ENCODE measurements at places on chromosomes 3 and 15.
A peak's percentile ranks its signal among the peaks of the same experiment; 100 is the strongest.

DNA sequence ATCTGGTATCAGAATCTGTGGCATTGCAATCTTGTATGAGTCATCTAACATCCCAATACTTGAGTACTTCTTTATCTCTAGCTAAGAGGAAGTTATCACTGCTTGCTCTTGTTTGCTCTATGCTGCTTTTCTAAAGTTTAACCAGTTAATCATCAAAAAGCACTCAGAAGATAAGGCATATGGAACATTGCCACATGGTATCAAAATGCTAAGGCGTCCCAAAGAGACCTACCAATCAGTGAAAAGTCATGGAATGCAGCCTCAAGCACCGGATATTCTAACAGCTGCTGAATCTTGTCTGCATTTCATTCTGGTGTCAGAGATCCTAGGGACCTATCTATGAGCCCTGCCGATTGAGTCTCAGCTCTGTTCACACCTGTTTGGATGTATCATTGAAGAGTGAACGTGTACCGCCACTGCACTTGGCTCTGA lies 192.8 kb downstream of the ARPP21 start:
- DNase-seq = no peak

DNA sequence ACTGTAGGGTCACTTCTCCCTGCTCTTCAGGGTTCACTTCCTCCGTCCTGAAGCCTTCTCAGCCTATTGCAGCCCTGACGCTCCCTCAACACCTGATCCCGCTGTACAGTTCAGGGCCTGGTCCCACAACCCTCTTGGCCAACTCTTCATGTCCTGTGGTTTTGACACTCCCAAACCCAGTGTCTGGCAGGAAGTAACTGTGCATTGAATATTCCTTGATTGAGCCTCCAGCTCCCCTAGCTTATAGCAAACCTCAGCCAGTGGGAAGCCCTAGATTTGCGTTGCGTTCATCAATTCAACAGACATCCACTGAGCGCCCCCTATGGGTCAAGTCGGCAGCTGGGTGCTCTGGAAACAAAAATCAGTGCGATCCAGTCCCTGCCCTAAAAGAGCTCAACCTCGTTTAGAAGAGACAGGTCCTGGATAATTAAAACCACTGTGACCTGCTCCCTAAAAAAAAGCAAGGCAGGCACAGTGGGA lies 13.5 kb downstream of the UBAP1L start:
- peak; percentile 41 for DNase-seq

DNA sequence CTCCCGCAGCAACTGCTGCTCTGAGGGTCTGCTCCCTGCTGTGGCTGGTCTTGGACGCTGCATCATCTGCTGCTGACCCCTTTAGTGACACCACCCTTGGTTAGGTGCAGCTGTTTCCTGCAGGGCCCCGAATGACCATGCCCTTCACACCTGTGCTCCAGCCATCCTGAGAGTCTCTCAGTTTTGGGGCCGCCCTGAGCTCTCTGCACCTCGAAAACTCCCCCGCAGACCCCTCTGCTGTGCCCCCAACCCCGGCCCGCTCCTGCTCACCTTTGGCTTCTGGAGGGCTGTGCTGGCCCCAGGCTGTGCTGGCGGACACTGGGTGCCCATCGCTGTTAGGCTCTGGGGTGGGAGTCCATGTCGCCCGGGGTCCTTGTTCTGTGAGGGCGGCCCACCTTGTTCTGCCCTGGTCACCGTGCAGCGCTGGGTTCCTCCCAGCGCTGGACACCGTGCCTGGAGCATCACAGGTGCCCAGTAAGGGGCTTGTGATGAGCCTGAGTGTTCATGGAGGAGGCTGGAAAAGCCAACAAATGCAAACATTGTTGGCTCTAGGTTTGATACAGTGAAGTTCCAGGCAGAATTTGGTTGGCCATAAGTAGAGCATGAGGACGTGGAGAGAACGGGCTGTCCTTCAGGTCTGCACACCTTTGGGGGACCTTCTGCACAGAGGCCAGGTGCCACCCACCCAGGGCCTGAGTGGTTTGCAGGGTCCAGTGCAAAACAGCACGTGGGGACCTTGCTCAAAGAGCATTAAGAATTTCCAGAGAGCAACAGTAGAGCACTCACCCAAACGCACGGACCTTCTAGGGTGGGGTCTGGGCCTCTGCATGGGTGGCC lies 12.3 kb downstream of the ABTB1 start:
- no peak for DNase-seq

GRCh38 chr3:125045194-125045593 lies 10.6 kb downstream of the HEG1 start:
- DNase-seq = no peak

- no peak for DNase-seq
These were observed 38.6 kb downstream of the CRYBG3 start for GRCh38 chr3:97860364-97860763.

- DNase-seq = no peak
These were observed 500.7 kb upstream of the ARRDC4 start for GRCh38 chr15:97459771-97460170.

- DNase-seq = peak; percentile 55
These were observed 1.8 kb downstream of the CAMKV start for GRCh38 chr3:49867871-49868321.

DNA sequence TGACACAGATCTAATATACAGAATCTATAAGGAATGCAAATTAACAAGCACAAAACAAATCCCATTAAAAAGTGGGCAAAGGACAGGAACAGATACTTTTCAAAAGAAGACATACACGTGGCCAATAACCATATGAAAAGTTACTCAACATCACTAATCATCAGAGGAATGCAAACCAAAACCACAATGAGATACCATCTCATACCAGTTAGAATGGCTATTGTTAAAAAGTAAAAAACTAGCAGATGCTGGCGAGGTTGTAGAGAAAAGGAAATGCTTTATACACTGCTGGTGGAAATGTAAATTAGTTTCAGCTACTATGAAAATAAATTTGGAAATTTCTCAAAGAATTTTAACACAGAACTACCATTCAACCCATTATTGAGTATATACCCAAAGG lies 50.7 kb downstream of the ADAMTS17 start:
- peak; percentile 43 for DNase-seq

- DNase-seq = no peak
These were observed 221.1 kb upstream of the TLE3 start for GRCh38 chr15:70318594-70319465.

GRCh38 chr3:32998631-32999451 lies 47.4 kb downstream of the CCR4 start:
- no peak for DNase-seq

- no peak for DNase-seq
These were observed 182.2 kb downstream of the NAALADL2 start for GRCh38 chr3:175041369-175041768.

- DNase-seq = no peak
These were observed 1639.5 kb downstream of the SI start for GRCh38 chr3:163438760-163439159.

GRCh38 chr15:63318344-63318743 lies 40.9 kb downstream of the APH1B start:
- no peak for DNase-seq

DNA sequence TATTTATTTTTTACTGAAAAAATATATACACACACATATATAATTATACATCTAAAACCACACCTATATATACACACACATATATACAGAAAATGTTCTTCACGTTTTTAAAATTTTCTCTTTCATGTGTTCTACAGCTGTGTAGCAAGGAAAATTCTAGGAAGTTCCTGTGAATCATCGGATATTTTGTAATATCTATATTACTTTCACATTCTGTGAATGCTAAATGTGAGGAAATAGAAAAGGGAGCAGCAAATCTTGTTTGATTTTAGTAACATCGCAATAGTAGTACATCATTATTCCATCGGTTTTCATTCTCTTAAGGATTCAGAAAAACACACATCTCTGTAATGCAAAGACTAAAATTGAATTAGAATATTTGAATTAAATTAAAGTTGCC lies 836.8 kb upstream of the NECTIN3 start:
- no peak for DNase-seq

DNA sequence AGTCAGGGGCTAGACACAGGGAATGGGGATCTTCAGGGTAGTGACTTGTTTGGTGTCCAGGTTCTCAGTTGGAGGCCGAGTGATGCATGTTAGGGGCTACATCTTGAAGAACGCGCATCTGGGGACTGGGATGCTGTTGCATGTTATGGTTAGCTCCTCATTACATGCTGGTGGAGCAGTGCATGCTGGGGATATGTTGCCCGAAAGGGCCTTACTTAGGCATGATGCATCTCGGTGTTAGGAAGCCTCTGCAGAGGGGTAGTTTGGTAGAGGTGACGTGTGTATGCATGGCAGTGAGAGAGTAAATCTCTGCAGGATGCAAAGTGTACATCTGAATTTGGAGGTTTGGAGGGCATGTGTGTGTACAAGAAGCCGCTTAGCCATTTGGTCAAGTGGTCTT lies 2.4 kb downstream of the EIF4G1 start:
- no peak for DNase-seq

DNA sequence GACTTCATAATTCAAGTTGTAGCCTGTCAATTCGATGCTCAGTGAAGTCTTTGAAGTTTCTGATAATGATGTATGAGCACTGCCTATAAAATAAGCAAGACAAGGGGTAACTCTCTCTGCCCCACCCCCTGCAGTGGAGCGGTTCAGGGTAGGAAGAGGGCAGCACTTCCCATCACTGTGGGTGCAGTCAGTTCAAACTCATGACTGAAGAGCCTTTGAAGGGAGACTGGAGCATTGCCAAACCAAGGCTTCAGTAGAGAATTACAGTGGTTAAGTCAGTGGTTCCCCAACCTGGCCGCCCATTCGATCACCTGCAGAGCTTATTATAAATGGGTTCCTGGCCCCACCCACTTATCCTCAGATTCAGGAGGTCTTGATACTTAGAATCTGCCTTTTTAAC lies 190.6 kb downstream of the SHQ1 start:
- peak; percentile 94 for DNase-seq

DNA sequence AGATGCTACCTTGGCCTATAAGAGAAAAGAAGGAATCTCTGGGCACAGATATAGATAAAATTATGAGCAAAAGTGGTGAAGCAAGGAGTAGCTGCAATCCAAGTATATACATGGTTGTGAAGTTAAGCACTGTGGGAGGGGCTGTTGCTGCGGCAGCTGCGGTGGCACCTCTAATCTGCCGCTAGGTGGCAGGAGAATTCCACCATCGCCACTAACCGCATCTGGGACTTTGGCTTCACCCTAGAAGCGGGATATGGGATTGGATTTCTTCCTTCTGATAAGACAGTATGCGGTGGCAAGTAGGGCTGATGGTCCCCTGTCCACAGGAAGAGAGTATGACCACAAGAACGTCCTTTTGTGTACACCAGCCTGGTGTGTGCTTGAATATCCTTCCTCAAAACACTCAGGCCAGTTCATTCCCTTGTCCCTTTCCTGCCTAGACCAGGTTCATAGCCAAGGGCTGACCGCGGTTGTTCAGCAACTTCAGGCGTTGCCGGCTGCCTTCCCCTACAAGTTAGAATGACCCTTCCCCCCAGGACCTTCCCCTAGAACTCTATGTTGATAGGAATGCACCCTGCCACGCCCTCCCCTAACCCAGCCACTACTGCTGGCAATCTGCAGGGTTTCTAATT lies 5.1 kb downstream of the MAGEL2 start:
- DNase-seq = peak; percentile 41

DNA sequence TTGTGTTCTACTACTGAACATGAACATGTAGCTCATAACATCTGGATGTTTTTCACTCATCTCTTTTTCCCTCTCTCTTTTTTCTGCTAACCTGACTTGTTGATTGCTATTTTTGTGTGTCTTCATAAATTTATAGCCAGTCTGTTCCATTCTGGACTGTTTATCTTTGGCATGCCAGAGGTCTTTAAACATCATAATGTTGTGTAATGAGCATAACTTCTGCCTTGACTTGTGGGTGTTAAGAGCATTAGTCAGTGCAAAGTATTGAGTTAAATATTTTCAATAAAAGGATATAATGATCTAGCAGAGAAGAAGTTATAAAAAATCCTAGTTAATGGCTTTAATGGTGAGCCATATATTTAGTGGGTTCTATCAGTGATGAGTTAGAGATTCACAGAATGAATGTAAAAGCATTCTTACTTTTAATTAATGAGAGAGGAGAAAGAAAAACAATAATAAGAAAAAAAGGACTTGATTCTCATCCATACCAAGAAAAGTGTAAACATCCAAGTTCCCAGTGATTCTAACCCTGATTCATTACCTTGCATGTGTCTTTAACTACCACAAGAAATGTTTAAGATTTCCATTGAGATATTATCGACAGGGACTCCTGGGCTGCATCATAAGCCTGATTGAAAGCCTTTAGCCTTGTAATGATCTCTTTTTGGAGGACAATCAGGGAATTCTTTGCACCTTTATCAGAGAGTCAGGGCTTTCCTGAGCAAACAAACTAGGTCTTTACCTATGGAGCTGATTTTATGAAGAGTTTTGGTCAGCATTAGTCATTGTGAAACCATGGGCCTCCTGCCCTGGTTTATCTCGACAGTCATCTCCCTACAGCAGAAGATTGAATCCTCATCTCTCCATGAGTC lies 22.9 kb downstream of the MITF start:
- no peak for DNase-seq

DNA sequence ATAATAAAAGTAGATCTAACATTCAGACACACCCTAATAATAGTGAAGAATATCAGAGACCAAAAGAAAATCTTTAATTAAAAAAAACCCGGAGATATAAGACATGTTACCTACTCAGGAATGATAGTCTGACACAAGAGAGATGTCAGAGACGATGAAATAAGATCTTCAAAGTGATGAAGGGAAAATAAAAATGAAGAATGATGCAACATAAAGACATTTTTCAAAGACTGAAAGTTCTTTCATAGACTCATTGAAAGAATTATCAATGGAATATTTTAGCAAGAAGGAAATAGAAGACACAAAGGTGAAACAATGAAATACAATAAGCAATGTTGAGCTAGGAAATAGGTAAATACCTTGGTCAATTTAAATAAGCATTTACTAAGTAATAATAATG lies 19.6 kb downstream of the HCLS1 start:
- no peak for DNase-seq

- DNase-seq = no peak
These were observed 973.4 kb downstream of the ROBO1 start for GRCh38 chr3:78794431-78794830.

GRCh38 chr3:130835483-130835882 lies 58.4 kb upstream of the ATP2C1 start:
- no peak for DNase-seq

DNA sequence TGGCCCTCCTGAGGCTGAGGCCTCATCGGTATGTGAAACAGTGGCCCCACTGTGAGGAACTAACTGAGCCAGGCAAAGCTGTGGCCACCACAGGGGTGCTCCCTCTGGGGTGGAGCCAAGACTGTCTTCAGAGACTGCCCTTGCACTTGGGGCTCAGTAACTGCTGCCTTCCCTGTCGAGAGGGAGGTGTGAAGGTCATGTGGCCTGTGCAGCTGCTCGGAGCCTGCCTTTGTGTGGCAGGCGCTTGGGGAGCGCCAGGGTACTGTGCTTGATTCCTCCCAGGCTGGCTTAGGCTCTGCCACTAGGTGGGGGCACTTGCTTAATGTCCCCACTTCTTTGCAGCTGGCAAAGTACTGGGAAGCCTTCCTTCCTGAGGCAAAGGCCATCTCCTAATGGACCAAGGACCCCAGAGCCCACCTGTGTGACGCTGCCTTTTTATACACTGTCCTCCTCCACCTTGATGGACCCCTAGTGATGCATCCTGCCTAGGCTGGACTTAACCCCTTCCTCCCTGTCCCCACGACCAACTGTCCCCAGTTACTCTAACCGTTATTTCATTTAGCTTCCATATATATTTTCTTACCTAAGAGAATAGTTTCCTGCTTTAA lies 14.2 kb upstream of the SNX22 start:
- peak; percentile 4 for DNase-seq

Data from Jurkat, Clone E6-1 (cell line).